Progenitor cell of endocrine pancreas (in vitro differentiated cells): ENCODE measurements at places on chromosomes 2 and 18. TPM values are rescaled to one million over a fixed set of nuclear protein-coding genes. Genes with fewer than 3 reads are reported as not detected.

DNA sequence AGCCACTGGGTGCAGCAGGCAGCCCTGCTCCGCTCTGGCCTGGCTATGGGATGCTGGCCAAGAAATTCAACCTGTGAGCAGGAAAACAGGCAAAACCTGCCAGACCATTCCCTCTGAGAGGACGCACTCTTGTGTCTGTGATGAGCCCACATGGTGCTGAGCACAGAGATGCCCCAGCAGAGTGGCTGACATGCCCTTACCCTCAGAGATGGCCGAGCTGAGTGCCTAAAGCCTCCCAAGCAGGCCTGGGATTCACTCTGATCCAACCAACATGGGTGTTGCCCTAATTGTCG, 34.3 kb upstream of the TAF1B start:
- no peaks in the 10 kb centered on the region for H3K4me1 ChIP-seq
- no peak overlapping the region for H3K4me3 ChIP-seq
- H3K27me3 ChIP-seq, result peaks cover 20% of the 10 kb centered on the region
- no peaks in the 10 kb centered on the region for H3K36me3 ChIP-seq

DNA sequence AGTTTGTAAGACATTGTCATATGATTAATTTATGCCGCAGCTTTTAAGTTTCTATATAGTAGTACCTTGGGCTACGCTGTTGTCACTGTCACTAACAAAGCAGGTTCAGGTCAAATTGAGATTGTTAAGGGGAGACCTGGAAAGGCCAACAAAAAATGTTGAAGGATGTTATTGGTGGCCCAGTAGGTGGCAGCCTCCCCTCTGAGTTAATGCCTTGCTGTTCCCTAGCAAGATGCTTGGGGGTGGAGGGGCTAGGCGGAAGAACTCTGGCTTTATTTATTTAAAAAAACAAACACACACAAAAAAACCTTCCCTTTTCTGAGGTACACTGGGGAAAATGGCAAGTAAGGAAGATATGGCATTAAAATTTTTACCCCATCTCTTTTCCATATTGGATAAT, 128.3 kb upstream of the ATP5MC3 start:
- no peak overlapping the region for H3K4me3 ChIP-seq
- peaks cover 21% of the 10 kb centered on the region for H3K27me3 ChIP-seq
- H3K4me1 ChIP-seq, result no peaks in the 10 kb centered on the region
- H3K27ac ChIP-seq, result no peak overlapping the region
- DNase-seq, result peak; percentile 19

DNA sequence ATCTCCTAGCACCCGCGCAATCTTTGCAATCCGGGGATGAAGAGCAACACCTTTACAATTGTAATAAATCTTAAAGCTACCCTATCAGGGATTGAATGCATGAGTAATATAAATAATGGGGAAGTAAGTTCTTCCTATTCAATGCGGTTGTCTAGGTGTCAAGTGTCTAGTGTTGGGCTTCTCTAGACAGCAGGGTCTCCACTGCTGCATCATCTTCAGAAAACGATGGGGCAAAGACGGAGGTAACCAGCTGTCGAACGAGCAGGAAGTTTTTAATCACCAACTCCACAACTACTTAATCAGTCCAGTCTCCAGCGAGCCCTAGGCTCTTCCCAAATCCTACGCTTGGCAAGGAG, 573 bp downstream of the STAM2 start:
- H3K27me3 ChIP-seq, result no peaks in the 10 kb centered on the region
- H3K4me1 ChIP-seq, result peaks cover 22% of the 10 kb centered on the region
- H3K4me3 ChIP-seq, result peak overlapping the region; percentile 97
- H3K36me3 ChIP-seq, result peaks cover 2% of the 10 kb centered on the region
- H3K27ac ChIP-seq, result peak overlapping the region; percentile 100
- no peak for DNase-seq

GRCh38 chr2:1321321-1321720, 91.9 kb upstream of the TPO start:
- H3K36me3 ChIP-seq, result no peaks in the 10 kb centered on the region
- peaks cover 3% of the 10 kb centered on the region for H3K27me3 ChIP-seq
- H3K27ac ChIP-seq, result no peak overlapping the region
- no peak for DNase-seq
- no peak overlapping the region for H3K4me3 ChIP-seq
- H3K4me1 ChIP-seq, result no peaks in the 10 kb centered on the region

- no peak overlapping the region for H3K4me3 ChIP-seq
- DNase-seq, result no peak
- no peaks in the 10 kb centered on the region for H3K36me3 ChIP-seq
- peaks cover 7% of the 10 kb centered on the region for H3K27me3 ChIP-seq
- H3K4me1 ChIP-seq, result no peaks in the 10 kb centered on the region
- no peak overlapping the region for H3K27ac ChIP-seq
Measured at GRCh38 chr2:129459200-129459876, 520.1 kb upstream of the RAB6C start.

GRCh38 chr18:22872900-22873537, 60.1 kb upstream of the RBBP8 start:
- peak overlapping the region; percentile 14 for H3K27ac ChIP-seq
- H3K4me3 ChIP-seq, result no peak overlapping the region
- H3K27me3 ChIP-seq, result no peaks in the 10 kb centered on the region
- H3K4me1 ChIP-seq, result peaks cover 23% of the 10 kb centered on the region
- DNase-seq, result no peak

DNA sequence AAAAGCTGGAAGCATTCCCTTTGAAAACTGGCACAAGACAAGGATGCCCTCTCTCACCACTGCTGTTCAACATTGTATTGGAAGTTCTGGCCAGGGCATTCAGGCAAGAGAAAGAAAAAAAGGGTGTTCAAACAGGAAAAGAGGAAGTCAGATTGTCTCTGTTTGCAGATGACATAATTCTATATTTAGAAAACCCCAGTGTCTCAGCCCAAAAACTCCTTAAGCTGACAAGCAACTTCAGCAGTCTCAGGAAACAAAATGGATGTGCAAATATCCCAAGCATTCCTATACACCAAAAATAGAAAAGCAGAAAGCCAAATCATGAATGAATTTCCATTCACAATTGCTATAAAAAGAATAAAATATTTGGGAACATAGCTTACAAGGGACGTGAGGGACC, 11.1 kb downstream of the SLC8A1 start:
- no peaks in the 10 kb centered on the region for H3K4me1 ChIP-seq
- DNase-seq, result no peak
- H3K27me3 ChIP-seq, result no peaks in the 10 kb centered on the region
- H3K27ac ChIP-seq, result no peak overlapping the region

DNA sequence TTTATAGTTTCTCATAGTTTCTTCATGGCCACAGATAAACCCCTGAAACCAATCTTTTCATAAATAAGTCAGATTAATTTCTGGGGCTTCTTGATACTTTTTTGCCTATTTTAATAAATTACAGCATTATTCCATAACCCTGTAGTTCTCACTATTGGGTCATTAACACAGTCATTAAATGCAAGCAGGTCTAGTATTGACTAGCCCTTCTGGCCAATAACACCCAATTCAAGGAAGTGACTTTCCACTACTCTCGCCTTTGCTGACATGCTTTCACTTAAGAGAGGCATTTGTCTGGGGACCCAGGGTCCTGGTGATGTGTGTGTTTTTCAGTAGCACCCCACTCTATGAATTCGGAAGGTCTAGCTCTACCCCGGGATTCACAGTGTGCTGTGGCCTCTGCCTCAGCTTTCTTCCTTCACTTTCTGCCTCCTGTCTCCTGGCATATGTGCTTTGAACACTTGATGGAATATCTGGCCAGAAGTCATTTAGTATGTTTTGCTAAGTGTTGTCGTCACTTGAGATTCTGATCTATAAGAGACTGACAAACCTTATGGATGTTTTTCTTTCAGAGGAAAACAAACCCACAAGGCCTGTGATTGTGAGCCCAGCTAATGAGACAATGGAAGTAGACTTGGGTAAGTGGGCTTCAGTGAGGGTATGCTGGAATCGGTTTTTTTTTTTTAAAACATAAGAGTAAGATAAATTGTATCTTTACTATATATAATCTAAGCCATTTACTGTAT, 18.6 kb upstream of the IL1RL2 start:
- H3K4me3 ChIP-seq, result no peak overlapping the region
- DNase-seq, result no peak
- no peaks in the 10 kb centered on the region for H3K27me3 ChIP-seq
- no peak overlapping the region for H3K27ac ChIP-seq
- no peaks in the 10 kb centered on the region for H3K36me3 ChIP-seq
- H3K4me1 ChIP-seq, result peaks cover 4% of the 10 kb centered on the region

GRCh38 chr2:232418466-232419244, 12.0 kb downstream of the ALPG start:
- no peak overlapping the region for H3K27ac ChIP-seq
- DNase-seq, result no peak
- peak overlapping the region; percentile 55 for H3K4me3 ChIP-seq
- peaks cover 5% of the 10 kb centered on the region for H3K36me3 ChIP-seq

DNA sequence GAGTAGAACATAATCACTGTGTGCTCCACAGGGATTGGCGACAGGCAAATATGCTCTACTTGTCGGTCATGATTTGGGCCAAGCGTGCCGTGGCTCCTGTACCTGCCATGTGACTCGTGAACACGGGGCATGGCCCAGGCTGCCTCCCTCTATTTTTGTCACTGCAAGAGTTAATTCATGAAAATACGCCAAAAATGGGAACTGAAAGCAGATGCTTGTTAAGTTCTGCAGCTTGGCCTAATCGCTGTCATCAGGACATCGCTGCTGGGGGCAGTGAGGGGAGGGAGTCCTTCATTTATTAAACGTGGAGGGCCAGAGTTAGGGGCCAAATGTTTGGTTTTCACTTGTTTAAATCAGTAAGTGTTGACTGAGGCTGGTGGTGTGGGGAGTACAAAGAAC, 177.8 kb downstream of the BCL2 start:
- H3K4me3 ChIP-seq, result no peak overlapping the region
- DNase-seq, result no peak
- H3K27ac ChIP-seq, result no peak overlapping the region
- peaks cover 7% of the 10 kb centered on the region for H3K27me3 ChIP-seq

Gene COL4A4
- 0.41 and 0.44 TPM in 2 replicates for total RNA-seq

Gene ATP9B
- total RNA-seq, result 45.3 and 49.9 TPM in 2 replicates
